ENCODE measurements at places on chromosomes 11 and 22.

GRCh38 chr22:39205344-39206021 is 39.3 kb downstream of the PDGFB start:
- peak; percentile 45 for DNase-seq

GRCh38 chr11:122848186-122848585 is 9.9 kb downstream of the CRTAM start:
- no peak for DNase-seq

DNA sequence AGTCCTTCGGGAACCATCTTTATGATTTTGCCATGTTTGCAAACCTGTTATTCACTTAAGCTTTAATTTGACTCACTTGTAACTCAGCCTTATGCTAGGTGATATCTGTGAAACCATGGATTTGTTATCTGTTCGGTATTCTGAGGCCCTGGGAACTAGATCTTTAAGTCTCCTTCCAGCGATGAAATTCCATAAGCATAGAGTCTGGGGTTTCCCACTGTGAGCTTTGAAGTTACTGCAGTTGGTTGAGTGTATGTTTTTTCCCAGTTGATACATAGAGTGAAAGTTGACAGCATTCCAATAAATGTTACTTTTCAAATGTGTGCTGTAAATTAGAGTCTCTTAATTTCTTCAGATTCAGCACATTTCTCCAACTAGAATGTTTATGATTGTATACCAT is 66.9 kb downstream of the TNRC6B start:
- no peak for DNase-seq

- DNase-seq: no peak
Measured at GRCh38 chr11:128707681-128708080, 13.8 kb downstream of the FLI1 start.

- DNase-seq: no peak
Measured at GRCh38 chr11:92770981-92771380, 198.5 kb upstream of the MTNR1B start.

All from CD4-positive, alpha-beta T cell treated with Interleukin-15 for 4 hours (primary cell).